ENCODE measurements at places on chromosomes 6 and 20.

DNA sequence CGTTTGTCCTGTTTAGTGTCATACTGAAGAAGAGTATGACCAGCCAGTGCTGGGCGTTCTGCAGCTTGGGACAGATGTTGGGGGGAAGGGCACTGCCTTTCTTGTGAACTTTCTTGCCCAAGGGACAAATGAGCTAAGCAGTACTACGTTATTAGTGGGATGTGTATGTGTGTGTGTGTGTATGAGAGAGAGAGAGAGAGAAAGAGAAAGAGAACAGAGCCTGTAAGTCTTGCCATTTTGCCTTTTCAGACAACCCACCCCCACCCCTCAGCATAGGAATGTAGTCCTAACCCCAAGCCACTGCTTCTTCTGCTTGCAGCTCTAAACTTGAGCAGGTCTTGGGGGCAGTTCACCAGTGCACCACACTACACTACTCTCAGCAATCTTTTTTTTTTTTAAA is 45.5 kb downstream of the E2F3 start:
- no peak for DNase-seq

- no peak for DNase-seq
Measured at GRCh38 chr6:37122861-37123260, 47.1 kb upstream of the PIM1 start.

DNA sequence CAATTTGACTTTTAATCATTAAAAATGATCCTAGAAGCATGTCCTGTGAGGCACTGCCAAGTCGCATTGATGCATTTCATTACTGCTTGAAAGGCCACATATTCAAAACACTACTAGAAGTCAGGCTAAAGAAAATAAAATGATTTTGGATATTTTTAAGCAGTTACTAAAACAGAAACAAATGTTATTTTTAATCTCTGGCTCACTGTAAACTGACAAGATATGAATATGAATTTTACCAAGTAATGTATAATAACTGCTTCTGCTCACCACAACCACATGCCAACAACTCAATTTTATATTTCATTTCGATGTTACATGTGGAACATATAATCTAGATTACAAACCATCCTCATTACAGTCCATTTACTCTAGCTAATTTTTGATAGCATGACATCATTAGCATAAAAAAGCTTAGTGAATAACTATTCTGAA is 90.6 kb downstream of the ATXN1 start:
- DNase-seq: no peak

DNA sequence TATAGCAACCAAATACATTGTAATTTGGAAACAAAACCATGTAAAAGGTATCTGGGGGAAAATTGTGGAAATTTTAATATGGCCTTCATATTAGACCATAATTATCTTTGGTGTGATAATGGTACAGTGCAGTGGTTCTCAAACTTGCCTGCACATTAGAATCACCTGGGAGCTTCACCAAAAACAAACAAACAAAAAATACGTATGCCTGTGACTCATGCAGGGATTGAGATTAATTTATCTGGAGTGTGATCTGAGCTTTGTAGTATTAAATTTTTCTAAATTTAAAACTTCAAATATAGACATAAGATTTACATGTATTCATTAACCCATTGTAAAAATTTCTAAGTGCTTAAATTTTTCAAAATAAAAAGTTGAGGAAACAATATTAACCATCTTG is 31.5 kb downstream of the ARHGAP18 start:
- DNase-seq: no peak

- no peak for DNase-seq
Measured at GRCh38 chr6:52389626-52390360, 27.8 kb downstream of the PAQR8 start.

GRCh38 chr6:142839686-142840040 is 105.3 kb downstream of the HIVEP2 start:
- DNase-seq: no peak

GRCh38 chr6:109611502-109611901 is 79.5 kb downstream of the AK9 start:
- no peak for DNase-seq

DNA sequence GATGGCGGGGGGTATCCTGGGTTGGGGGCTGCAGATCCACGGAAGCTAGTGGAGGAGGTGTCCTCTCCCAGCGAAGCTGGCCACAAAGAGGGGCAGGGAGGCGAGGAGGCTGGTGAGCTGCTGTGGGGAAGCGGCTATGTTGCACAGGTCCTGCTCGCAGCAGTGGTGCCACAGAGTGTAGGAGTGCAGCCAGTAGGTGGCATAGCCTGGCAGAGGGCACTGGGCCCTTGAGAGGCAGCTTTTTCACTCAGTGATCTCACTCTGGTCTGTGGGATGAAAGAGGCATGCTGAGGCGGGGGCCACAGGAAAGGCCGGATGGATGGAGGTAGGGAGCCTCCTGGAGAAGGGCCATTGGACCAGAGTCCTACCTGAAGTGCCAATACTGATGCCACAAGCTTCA is 2.9 kb upstream of the LY6G6D start:
- no peak for DNase-seq

DNA sequence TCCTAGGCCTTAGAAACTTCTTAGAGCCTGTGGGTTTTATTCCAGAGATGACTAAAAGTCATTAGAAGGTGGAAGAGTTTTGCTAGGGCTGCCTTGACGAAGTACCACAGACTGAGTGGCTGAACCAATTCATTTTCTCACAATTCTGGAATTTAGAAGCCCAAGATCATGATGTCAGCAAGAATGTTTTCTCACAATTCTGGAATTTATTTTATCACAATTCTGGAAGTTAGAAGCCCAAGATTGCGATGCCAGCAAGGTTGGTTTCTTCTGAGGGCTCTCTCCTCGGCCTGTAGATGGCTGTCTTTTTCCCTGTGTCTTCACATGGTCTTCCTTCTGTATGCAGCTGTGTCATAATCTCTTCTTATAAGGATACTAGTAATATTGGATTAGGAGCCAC is 672.9 kb upstream of the MARCKS start:
- DNase-seq: no peak

GRCh38 chr6:162798546-162799266 is 70.9 kb downstream of the PACRG start:
- DNase-seq: no peak

- no peak for DNase-seq
Measured at GRCh38 chr6:8017276-8017701, 46.9 kb downstream of the BLOC1S5 start.

GRCh38 chr6:135300576-135300975 is 119.5 kb downstream of the MYB start:
- DNase-seq: no peak

DNA sequence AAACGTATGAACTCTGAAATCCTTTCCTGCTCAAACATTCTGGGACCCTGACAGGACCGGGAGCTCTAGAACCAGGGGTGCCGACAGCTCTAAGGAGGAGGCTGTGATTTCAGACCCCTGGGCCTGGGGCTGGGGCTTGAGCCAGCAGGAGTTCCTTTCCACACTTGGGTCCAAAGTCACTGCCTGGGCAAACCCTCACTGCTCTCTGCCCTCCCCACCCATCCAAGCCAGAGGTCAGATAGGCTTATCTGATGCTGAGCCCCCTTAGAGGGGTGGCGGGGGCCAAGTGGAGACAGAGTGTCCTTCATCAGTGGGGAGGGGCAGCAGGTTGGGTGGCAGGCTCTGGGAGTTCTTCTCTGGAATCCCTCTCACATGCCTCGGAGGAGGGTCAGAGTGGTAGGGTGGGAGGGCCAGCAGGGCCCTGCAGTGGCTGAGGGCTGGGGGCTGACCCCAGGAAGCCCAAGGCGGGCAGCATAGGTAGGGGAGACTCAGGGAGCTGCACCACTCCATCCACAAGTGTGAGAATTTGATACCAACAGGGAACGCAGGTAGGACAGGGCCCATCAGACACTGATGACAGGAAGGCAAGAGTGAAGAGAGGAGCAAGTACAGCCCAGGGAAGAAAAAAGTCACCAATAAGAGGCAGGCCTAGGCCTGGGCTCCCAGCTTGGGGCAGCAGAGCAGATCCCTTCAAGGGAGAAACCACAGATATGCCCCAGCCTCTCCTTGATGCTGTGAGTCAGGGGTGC is 121.0 kb downstream of the MRPL14 start:
- DNase-seq: no peak

- no peak for DNase-seq
Measured at GRCh38 chr6:45576648-45577624, 199.2 kb upstream of the SUPT3H start.

DNA sequence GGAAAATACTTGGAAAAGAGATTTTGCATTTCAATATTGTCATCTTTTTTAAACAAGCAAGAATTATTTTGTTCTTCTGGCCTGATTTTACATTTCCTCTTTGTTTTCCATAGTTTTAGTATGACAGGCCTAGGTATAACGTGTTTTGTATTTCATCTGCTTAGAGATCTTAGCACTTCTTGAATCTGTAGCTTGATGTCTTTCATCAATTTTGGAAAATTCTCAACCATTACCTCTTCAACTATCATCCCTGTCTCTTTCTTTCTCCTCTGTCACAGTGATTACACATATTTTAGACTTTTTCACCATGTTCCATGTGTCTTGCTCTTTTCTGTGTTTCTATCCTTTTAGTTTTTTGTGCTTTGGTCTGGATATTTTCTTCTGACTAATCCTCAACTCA is 67.2 kb upstream of the PHACTR1 start:
- no peak for DNase-seq

- no peak for DNase-seq
Measured at GRCh38 chr20:47027042-47027441, 132.4 kb downstream of the EYA2 start.

GRCh38 chr6:159373670-159374069 is 204.5 kb downstream of the FNDC1 start:
- DNase-seq: no peak

DNA sequence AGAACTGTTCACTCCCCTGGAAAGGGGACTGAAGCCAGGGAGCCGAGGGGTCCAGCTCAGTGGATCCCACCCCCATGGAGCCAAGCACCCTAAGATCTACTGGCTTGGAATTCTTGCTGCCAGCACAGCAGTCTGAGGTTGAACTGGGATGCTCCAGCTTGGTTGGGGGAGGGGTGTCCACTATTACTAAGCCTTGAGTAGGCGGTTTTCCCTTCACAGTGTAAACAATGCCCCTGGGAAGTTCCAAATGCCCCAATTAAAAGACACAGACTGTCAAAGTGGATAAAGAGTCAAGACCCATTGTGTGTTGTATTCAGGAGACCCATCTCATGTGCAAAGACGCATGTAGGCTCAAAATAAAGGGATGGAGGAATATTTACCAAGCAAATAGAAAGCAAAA is 150.2 kb downstream of the LPA start:
- DNase-seq: no peak

- DNase-seq: no peak
Measured at GRCh38 chr20:60046011-60046413, 87.8 kb downstream of the CDH26 start.

DNA sequence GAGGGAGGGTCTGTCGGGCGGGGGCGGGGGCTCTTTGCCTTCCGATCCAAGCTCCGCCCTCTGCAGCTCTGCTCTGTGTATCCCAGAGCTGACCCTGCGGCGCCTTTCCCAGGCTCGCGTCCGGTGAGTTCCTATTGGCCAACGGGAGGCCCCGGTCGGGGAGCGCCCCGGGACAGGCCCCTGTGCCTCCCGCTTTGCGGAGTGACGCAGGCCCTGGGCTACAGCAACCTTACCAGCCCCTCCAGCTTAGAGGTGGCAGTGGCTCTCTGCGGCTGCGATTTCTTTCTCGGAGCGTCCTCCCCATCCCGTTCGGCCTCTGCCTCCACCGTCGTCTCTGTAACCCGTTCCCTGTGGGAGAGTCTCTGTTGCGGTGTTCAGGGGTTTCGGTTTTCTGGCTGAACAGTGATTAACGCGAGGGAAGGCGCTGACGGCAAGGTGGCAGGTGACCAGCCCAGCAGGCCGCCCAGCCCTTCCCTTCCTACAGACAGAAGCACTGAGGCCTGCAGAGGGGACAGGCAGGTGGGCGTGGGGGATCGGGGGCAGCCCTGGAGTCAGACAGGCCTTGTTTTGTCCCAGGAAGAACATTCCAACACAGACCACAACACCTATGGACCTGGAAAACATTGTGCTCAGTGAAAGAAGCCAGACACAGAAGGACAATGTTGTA is 18.1 kb upstream of the CEBPB start:
- peak; percentile 16 for DNase-seq
